ENCODE measurements at places on chromosomes 2 and 18.

- DNase-seq, result no peak
Measured at GRCh38 chr2:164710837-164711765, 89.8 kb upstream of the GRB14 start.

DNA sequence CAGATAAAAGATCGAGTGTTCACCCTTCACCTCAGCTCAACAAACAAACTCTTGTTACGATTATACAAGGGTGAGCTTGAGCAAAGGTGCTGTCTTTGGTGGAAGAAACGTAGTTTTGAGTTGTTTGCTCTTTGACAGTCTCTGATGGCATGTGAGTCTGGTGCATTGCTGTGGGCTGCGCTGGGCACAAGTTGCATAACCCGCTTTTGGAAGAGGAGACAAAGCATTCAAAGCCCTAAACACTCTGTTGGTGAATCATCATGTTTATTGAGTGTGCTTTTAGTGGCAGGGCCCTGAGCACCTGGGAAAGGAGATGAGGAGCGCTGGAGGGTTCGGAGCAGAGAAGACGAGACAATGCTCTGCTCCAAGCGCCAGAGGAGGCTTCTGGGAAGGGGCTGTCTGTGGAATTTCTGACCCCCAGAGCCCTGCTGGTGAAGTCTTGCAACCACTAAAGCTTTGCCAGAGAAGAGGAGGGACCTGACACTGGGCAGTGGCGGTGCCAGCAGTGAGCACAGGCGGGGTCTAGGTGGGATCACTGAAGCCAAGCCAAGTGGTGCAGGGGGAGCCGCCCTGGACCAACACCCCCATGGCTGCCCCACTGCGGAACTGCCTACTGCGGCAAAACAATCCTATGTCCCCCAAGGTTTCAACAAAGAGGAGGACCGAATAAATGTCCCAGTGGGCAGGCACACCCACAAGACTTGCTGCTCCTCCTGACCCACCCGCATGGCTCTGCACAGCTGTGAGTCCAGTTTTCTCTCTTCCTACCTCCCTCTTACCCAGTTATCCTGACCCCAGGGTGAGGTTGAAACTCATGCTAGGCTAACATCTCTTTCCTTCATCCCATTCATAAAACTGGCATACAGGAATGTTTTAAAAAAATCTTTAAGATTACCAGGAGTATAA lies 64.0 kb downstream of the TNFRSF11A start:
- no peak for DNase-seq

- DNase-seq, result no peak
Measured at GRCh38 chr18:24262087-24262486, 123.2 kb downstream of the CABYR start.

GRCh38 chr18:39424261-39424660 lies 1858.7 kb upstream of the CELF4 start:
- no peak for DNase-seq

Measured in Right ventricle myocardium inferior (tissue), 1 donor.